ENCODE measurements at places on chromosomes 7 and 10.

DNA sequence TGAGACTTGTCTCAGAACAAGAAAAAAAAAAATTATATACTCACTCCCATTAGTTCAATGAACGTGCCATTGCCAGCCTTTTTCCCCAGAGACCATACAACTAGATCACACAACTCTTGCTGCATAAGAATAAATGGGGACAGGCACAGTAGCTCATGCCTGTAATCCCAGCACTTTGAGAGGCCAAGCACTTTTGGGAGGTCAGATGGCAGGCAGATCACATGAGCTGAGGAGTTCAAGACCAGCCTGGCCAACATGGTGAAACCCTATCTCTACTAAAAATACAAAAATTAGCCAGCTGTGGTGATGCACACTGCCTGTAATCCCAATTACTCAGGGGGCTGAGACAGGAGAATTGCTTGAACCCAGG lies 13.6 kb downstream of the PDLIM1 start:
- no peak for DNase-seq

DNA sequence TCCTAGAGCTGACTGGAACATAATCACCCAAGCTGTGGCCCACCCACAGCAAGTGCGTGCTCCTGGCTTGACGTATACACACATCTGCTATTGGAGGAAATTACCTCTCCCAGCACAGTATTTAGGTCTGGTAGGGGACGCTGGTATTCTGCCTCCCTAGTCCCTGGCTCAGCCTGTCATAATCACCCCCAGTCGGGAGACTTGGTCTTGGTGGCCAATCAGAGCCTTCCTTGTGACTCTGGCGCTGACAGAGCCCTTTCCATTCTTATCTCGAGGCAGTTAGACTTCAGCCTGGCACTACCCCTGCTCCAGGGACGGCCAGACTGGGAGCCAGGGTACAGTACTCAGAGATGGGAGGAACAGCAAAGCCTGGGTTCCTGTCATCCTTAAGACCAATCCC lies 14.3 kb upstream of the PRKAG2 start:
- no peak for DNase-seq

- DNase-seq, result no peak
Observed at GRCh38 chr10:86387178-86387794, 20.7 kb upstream of the GRID1 start.

DNA sequence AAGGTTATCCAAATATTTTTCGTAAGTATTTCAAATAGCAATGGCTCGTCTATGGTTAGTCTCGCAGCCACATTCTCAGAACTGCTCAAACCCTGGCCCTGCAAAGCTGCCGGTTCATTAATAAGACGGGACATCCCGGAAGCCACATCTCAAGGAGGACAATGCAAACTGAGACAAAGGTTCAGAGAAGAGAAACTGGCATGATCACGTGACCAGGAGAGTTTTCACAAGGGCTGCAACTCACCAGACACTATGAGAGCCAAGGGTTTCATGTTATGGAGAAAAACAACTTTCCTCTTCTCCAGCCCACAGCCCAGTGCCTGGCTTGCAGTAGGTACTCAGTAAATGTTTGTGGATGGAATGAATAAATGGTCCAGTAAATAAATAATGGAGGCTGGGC lies 5.0 kb upstream of the HSPA12A start:
- no peak for DNase-seq

- DNase-seq, result peak; percentile 80
Observed at GRCh38 chr10:74189999-74190421, 39.0 kb downstream of the ADK start.
